ENCODE measurements at places on chromosomes 12 and 14.

DNA sequence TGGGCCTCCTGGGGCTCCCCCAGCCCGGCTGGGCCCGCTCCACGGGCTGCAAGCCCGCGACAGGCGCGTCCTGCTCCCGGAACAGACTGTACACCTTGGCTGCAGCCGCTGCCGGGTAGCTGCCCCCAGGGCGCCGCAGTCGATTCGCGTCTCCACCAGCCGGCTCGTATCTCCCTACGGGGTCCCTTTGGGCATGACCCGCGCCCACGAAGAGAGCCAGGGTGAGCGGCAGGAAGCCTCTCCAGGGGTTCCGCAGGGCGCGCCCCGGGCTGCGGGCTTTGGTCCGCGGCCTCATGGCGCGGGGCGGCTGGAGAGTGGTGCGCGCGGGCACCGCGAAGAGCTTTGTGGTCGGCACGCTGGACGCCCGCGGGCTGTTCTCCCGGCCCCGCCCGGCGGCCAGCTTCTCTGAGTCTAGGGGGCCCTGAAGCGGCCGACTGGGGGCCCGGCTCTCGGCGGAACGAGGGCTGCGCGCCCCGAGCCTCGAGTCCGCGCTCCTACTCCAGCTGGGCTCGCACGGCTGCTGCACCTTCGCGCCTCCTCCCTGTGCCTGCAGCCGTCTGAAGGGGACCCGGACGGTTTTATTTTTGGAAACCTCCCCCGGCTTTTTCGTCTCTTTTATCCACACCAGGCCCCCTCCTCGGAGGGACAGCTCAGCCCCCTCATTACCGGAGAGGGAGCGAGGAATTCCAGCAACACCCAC is at the start of gene LTBP2:
TSS of gene LTBP2 (minus strand) at position 588 of the 700 bp plus-strand sequence. CDS start at position 295, 293 bp downstream.
- peak; percentile 43 for DNase-seq

DNA sequence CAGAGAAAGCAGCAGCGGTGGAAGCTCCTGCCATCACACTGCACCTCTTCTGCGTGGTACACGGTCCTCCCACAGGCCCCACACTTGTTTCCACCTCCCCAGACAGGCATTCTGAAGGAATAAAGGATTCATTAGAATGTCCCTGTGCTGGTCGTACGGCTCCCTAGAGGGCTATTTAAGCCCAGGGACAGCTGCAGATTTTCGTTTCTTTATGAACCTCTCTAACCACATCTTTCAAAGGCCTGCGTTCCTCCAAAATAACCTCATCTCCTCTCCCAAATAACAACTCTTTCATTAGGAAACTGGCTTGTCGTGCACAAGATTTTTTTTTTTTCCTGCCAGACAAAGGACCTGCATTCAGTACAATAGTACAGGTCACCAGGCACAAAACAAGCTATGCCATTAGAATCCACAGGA is 12.7 kb downstream of the CSRP2 start:
- no peak for DNase-seq

DNA sequence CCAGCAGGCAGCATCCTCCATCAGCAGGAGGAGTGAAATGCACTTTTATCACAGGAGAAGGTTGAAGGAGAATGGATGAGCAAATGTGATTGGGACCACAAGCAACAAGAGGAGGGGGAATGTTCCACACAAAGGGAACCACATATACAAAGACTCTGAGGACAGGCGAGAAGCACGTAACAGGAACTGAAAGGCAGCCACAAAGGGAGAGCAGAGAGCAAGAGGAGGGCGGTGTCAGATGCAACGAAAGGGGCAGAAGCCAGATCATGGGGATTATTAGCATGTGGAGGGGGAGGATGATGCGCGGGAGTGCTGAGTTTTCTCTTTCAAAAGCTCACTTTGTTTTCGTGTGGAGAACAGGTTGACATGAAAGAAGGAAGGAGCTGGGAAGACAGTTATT is 241.1 kb downstream of the SPTSSA start:
- DNase-seq: no peak

DNA sequence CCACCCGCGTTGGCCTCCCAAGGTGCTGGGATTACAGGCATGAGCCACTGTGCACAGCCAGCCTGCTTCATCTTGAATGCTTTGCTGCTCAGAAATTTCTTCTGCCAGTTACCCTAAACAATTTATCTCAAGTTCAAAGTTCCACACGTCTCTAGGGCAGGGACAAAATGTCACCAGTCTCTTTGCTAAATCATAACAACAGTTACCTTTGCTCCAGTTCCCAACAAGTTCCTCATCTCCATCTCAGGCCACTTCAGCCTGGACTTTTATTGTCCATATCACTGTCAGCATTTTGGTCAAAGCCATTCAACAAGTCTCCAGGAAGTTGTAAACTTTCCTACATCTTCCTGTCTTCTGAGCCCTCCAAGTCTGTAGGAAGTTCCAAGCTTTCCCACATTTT is 159.5 kb upstream of the DYRK2 start:
- DNase-seq: no peak

DNA sequence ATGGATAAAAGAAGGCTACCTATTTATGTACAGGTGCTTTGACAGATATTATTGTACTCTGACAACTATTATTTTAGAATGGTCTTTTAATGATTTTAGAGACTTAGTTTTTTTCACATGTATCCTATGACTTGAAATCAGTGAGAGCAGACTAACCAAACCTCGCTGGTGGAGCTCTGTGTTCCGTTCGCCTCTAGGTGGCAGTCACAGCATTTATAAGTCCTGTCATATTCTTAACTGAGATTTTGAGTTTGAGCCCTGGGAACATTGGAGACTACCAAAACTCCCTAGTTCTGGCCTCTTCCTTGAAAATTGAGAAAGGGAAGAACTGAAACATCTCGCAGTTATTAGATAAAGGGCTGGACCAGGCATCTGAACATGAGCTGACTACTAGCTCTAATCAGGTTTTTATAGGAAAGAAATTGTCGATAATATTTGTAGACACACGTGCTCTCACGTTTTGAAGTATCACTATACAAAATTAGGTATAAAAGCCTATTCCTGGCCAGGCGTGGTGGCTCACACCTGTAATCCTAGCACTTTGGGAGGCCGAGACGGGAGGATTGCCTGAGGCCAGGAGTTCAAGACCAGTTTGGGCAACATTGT is 48.3 kb downstream of the TTLL5 start:
- DNase-seq: peak; percentile 63

GRCh38 chr14:69755296-69755695 is 11.6 kb upstream of the SRSF5 start:
- DNase-seq: no peak

- peak; percentile 31 for DNase-seq
These were observed at the start of gene AP4S1 for GRCh38 chr14:31025367-31026076. Gene AP4S1 (plus strand): TSS chr14:31025649. CDS start chr14:31066197, 40,548 bp downstream.

GRCh38 chr14:102608064-102608446 is 15.6 kb downstream of the RCOR1 start:
- no peak for DNase-seq

GRCh38 chr12:40825156-40825555 is 132.9 kb downstream of the CNTN1 start:
- no peak for DNase-seq

DNA sequence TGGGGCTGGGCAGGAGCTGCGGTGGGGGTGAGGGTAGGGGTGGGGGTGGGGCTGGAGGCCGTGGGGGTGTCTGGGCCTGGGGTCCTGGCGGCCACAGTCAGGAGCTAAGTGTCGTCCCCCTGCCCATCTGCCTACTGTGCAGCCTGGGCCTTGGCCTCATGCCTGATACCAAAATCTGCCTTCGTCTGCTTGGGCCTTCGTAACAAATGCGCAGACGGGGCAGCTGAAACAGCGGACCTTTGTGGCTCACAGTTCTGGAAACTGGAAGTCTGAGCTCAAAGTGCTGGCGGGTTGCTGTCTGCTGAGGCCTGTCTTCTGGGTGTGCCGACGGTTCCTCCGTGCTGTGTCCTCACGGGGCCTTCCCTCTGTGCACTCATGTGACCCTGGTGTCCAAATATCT is 61.7 kb downstream of the KIF26A start:
- DNase-seq: no peak

DNA sequence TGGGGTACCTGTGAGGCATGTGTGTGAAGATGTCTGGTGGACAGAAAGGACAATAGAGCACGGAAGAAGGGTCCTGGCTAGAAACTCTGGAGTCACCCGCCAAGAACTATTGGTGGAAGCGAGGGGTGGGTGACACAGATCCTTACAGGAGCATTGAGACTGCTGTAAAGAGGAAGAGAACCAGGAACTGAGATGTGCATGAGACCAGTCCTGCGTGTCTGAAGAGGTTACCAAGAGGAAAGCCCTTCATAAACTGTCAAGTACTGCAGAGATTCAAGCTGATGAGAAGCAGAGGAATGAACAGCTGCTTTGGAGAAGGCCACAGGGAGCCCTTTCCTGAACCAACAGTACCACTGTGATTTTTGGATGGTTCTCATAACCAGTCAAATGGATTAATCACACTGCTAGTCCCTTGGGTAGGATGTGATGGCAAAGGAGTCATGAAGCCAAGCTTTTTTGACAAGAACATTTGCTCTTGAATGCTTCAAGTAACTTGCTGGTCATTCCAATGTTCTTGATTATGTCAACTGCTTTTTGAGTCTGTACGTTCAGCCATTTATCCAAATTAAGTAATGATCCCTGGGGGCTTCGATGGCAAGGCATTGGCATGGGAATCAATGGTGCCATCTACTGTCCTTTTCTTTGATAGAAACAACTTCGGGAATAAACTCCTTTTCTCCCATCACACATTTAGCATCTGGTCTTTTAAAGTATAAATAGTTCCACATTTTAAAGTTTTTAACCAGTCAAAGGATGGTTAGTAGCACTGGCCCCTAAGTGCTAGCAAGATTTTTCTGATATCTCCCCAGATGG is 42.9 kb downstream of the GPR135 start:
- DNase-seq: no peak

- no peak for DNase-seq
These were observed 9.9 kb downstream of the DPF3 start for GRCh38 chr14:72883961-72884360.

DNA sequence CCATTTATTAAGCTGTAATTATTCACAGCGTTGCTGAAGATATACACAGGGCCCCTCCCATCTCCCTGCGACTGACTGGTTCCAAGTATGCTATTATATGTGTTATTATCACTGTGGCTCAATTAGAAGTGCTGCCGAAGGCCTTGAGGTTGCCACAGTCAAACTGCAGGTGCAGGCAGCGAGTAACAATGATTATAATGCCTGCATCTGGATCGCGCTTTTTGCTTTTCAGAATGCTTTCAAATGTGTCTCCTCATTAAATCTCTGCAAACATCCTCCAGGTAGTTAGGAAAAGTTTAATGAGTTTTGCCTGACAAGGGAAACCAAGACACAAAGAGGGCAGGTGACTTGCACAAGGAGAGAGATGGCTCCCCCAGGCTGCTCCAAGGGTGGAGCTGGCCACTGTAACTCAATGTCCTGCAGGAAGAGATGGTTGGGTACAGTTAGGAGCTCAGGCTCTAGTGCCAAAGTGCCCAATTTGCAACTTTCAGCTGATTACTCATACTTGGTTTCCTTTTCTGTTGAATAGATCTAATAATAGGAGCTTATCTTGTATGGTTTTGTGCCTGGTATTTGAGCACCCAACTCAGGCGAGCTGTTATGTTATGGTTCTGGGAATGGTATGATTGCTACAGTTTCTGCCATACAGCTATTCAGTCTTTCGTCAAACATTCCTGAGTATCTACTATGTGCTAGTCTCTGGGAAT is 1.7 kb upstream of the SYNE3 start:
- DNase-seq: peak; percentile 31

GRCh38 chr14:73477618-73478266 is 13.0 kb upstream of the RIOX1 start:
- DNase-seq: no peak

- no peak for DNase-seq
These were observed 149.4 kb downstream of the ADGRD1 start for GRCh38 chr12:131102991-131103668.

GRCh38 chr12:78880078-78880477 is 15.5 kb downstream of the SYT1 start:
- DNase-seq: no peak

DNA sequence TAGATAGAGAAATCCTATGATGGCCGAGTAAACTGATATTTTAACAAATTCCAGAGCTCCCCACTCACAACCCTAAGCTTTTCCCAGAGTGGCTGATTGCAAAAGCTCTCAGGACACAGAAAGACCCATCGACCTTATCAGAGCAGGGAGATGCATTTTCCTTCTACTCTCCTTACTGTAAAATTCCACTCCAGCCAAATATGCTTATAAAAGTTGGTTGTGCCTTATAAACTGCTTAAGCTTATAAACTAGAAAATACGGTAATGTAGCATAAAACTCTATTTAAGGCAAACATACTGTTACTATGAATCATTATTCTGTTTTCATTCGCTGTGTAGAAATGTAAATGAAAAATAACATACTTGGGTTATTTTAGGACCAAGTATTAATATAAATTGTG is 41.6 kb upstream of the TRHDE start:
- peak; percentile 32 for DNase-seq

GRCh38 chr12:113296557-113297213 is 38.2 kb downstream of the SLC8B1 start:
- DNase-seq: no peak

DNA sequence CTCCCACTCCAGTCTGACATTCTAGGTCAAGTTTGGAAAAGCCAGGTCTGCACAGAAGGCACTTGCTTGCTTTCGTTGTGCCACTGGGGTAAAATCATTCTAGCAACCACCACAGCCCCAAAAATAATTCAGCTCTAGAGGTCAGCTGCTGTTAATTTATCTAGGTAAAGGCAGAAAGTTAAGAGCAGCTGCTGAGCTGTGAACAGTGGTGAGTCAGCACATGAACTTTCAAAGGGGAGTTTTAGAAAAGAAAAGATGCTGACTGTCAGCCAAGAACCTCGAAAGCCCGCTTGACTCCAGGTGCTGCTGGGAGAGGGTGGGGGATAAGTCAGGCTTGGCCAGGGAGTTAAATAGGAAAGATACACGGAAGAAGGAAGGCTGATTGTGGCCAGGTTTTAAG is 12.7 kb downstream of the CCDC197 start:
- DNase-seq: peak; percentile 57

GRCh38 chr12:102195826-102196225 is 1.8 kb downstream of the PMCH start:
- DNase-seq: no peak

DNA sequence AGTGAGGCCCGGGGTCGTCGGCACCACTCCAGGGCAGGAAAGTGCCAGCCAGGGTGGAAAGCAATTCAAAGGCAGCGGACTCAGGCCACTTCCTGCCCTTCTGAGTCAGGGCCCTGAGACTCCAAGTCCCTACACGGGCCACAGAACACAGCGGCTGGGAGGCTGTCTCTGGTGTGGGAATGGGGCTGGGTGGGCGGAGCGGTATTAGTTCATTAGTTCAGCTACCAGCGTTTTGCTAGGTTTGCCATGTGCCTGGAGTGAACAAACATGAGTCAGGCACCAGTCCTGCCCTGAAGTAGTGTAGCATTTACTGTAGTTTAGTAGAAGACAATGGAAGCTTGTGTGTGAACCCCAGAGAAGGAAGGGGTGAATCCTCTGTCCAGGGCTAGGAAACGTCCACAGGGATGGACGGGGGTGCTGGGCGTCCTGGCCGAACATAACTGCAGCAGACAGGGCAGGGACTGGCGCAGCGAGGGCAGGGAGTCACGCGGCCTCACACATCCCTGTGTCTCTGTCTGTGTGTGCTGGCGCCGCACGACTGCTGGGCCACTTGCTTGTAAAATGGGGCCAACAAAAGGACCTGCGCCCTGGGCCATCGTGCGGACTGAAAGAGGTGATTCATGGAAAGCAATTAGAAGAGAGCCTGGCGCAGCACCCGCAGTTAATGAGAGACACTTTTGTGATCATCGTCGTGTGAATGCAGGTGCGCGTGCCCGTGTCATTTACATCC is 186.4 kb upstream of the PRMT8 start:
- DNase-seq: peak; percentile 70

- DNase-seq: no peak
These were observed 56.3 kb downstream of the ASCL1 start for GRCh38 chr12:103013741-103014300.

All from AG08396 (cell line).